Osteocyte (in vitro differentiated cells): ENCODE measurements at places on chromosomes 13 and 19.

DNA sequence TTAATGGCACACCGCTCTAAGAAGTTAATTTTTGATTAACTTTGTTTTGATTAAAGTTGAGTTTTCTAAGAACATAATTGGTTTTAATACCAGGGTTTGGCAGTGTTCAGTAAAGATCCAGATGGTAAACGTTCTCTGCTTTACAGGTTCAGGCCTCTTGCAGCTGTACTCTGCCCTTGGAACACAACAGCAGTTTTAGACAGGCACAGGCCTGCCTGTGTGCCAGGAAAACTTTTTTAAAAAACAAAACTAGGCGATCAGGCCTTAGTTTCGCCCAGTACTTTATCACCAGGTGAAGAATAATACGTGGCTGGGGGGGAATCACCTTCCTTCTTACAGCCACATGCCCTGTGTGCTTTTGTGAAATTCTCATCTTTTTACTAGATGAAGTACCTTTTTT lies 38.0 kb upstream of the TEX29 start:
- no peak overlapping the region for H3K4me3 ChIP-seq
- peaks cover 54% of the 10 kb centered on the region for H3K36me3 ChIP-seq
- H3K27me3 ChIP-seq, result no peaks in the 10 kb centered on the region
- no peak for DNase-seq

GRCh38 chr19:28615966-28616365 lies 597.0 kb downstream of the UQCRFS1 start:
- H3K36me3 ChIP-seq, result no peaks in the 10 kb centered on the region
- no peaks in the 10 kb centered on the region for H3K27me3 ChIP-seq
- no peak for DNase-seq
- H3K4me1 ChIP-seq, result no peaks in the 10 kb centered on the region
- H3K27ac ChIP-seq, result no peak overlapping the region
- H3K4me3 ChIP-seq, result no peak overlapping the region

DNA sequence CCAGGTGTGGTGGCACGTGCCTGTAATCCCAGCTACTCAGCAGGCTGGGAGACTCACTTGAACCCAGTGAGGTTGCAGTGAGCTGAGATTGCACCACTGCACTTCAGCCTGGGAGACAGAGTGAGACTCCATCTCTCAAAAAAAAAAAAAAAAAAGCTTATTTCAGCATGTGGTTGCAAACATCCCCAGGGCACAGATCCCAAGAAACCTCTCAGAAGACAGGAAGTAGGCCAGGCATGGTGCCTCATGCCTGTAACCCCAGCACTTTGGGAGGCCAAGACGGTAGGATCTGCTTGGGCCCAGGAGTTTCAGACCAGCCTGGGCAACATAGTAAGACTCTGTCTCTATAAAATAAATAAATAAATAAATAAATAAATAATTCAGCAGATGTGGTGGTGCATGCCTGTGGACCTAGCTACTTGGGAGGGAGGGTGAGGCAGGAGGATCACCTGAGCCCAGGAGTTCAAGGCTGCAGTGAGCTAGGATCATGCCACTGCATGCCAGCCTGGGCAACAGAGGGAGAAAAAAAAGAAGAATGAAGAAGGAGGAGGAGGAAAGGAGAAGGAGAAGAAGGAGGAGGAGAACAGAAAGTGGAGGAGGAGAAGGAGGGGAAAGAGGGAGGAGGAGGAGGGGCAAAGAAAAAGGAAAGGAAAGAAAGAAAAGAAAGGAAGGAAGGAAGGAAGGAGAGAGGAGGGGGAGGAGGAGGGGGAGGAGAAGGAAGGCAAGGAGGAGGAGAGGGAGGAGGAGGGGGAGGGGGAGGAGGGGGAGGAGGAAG lies 4.3 kb upstream of the LRRC8E start:
- H3K27me3 ChIP-seq, result no peaks in the 10 kb centered on the region
- H3K27ac ChIP-seq, result no peak overlapping the region
- no peak for DNase-seq
- peaks cover 8% of the 10 kb centered on the region for H3K4me1 ChIP-seq
- no peaks in the 10 kb centered on the region for H3K36me3 ChIP-seq

- DNase-seq, result no peak
- no peak overlapping the region for H3K4me3 ChIP-seq
- no peaks in the 10 kb centered on the region for H3K27me3 ChIP-seq
- H3K27ac ChIP-seq, result no peak overlapping the region
- H3K36me3 ChIP-seq, result peaks cover 34% of the 10 kb centered on the region
These were observed 9.3 kb upstream of the SCN1B start for GRCh38 chr19:35021016-35021415.

GRCh38 chr13:32735859-32736258 lies 149.6 kb downstream of the PDS5B start:
- H3K27me3 ChIP-seq, result no peaks in the 10 kb centered on the region
- H3K4me1 ChIP-seq, result peaks cover 53% of the 10 kb centered on the region
- peaks cover 20% of the 10 kb centered on the region for H3K36me3 ChIP-seq
- H3K27ac ChIP-seq, result peak overlapping the region; percentile 79

GRCh38 chr13:108595436-108596274 lies 33.8 kb upstream of the MYO16 start:
- H3K27me3 ChIP-seq, result peaks cover 43% of the 10 kb centered on the region
- DNase-seq, result no peak
- H3K27ac ChIP-seq, result no peak overlapping the region
- no peak overlapping the region for H3K4me3 ChIP-seq

GRCh38 chr19:45789035-45789786 lies 3.4 kb downstream of the DMWD start:
- H3K4me3 ChIP-seq, result no peak overlapping the region
- no peaks in the 10 kb centered on the region for H3K27me3 ChIP-seq
- peaks cover 25% of the 10 kb centered on the region for H3K4me1 ChIP-seq
- no peak for DNase-seq
- H3K27ac ChIP-seq, result no peak overlapping the region
- peaks cover 22% of the 10 kb centered on the region for H3K36me3 ChIP-seq

- H3K4me3 ChIP-seq, result no peak overlapping the region
- peaks cover 62% of the 10 kb centered on the region for H3K27me3 ChIP-seq
- DNase-seq, result no peak
- peaks cover 1% of the 10 kb centered on the region for H3K4me1 ChIP-seq
- H3K36me3 ChIP-seq, result no peaks in the 10 kb centered on the region
These were observed 45.2 kb downstream of the SOX21 start for GRCh38 chr13:94667190-94667589.

DNA sequence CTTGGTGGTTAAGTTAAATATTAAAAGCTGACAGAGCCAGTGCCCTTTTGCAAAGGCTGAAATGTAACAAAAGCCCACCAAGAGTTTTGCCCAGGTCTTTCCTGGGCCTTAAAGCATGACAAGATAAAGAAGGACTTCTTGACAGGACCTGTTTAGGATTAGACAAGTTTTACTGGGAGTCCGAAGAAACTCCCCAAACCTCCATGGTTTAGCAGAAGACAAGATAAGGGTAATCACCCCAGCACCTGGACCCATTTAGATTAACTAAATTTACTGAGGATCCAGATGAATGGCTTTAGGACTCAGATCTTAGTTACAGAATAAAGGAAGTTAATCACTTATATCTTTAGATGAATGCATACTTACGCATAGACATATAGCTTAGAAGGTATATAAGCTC lies 14.8 kb upstream of the UFM1 start:
- no peak for DNase-seq
- no peak overlapping the region for H3K4me3 ChIP-seq
- H3K27me3 ChIP-seq, result no peaks in the 10 kb centered on the region
- H3K36me3 ChIP-seq, result no peaks in the 10 kb centered on the region

DNA sequence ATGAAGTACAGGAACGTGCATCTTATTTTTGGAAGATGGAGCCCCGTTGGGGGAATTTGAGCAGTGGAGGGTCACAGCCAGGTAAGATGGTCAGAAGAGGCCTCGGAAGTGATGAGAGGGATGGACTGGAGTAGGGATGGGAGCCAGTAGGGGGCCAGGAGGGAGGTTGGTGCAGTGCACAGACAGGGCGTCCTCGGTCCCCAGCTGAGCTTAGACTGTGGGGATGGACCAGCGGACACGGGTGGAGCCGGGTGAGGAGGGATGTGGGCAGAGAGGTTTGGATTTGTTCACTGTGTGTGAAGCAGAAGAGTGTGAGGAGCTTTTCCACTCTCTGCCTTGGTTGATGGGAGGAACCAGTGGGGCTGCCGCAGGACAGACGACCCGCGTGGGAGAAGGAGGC lies 10.6 kb downstream of the RPS9 start:
- no peak overlapping the region for H3K4me3 ChIP-seq
- no peak for DNase-seq
- peaks cover 16% of the 10 kb centered on the region for H3K36me3 ChIP-seq
- peaks cover 41% of the 10 kb centered on the region for H3K4me1 ChIP-seq
- H3K27ac ChIP-seq, result peak overlapping the region; percentile 70

GRCh38 chr13:110592665-110593064 lies 22.7 kb upstream of the NAXD start:
- no peak for DNase-seq
- H3K4me3 ChIP-seq, result no peak overlapping the region
- H3K36me3 ChIP-seq, result no peaks in the 10 kb centered on the region

DNA sequence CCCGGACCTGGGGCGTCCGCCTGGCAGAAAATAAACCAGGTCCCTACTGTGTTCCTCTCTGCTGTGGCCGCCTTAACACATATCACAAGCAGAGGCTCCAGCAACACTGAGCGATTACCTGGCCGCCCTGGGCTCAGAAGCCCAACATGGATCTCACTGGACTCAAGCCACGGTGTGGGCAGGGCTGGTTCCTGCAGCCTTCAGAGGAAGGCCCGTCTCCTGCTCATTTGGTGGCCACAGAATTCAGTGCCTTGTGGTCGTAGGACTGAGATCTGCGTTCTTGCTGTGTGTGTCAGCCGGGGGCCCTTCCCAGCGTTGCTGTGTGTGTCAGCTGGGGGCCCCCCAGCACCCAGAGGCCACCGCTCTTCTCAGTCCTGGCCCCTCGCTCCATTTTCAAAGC lies 30.2 kb downstream of the C2CD4C start:
- H3K4me1 ChIP-seq, result peaks cover 2% of the 10 kb centered on the region
- DNase-seq, result no peak
- H3K27ac ChIP-seq, result no peak overlapping the region

DNA sequence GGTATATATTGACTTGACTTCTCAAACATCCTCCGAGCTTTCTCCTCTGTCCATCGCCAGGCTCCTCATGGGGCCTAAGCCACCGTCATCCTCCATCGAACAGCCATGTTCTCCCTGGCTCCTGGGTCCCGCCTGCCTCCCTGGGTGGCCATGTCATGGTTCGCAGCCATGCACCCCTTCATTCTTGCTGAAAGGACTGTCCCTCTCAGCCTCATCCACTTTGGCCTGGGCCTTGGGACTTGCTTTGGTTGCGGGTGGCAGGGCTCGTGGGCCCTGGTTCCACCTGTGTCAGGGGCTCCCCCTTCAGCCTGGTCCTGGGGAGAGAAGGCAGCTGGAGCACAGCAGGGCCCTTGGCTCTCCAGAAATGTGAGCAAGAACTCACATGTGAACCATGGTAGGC lies 183.8 kb downstream of the KATNAL1 start:
- H3K4me1 ChIP-seq, result peaks cover 50% of the 10 kb centered on the region
- no peak overlapping the region for H3K4me3 ChIP-seq
- no peak overlapping the region for H3K27ac ChIP-seq
- H3K36me3 ChIP-seq, result no peaks in the 10 kb centered on the region
- H3K27me3 ChIP-seq, result no peaks in the 10 kb centered on the region
- DNase-seq, result no peak

DNA sequence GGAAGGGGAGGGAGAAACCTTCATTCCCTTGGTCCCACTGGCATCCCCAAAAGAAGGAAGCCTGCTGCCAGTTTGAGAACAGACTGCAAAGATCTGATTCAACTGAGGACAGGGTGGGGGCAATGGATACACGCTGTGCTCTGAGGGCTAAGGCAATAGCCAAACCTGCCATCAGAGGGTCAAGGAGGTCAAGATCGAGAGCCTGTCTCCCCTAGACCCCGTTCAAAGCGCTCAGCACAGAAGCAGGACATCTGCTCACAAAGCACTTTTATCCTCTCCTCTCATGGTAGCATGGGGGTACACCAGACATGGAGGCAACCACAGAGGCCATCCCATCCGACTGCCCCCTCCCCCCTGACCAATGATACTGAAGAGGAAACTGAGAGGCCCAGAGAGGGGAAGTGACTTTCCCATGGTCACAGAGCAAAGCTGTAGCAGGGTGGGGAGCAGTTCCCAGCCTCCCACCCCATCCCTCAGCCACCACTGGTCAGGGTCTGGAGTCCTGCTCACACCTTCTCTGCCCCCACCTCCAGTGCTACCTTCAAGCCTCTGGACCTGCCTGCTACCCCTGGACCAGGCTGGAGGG lies 11.1 kb downstream of the POU2F2 start:
- H3K27me3 ChIP-seq, result no peaks in the 10 kb centered on the region
- peak overlapping the region; percentile 18 for H3K27ac ChIP-seq
- DNase-seq, result no peak
- H3K4me3 ChIP-seq, result no peak overlapping the region
- no peaks in the 10 kb centered on the region for H3K36me3 ChIP-seq

GRCh38 chr13:45516757-45517156 lies 52.0 kb downstream of the COG3 start:
- H3K27me3 ChIP-seq, result no peaks in the 10 kb centered on the region
- no peak overlapping the region for H3K4me3 ChIP-seq

DNA sequence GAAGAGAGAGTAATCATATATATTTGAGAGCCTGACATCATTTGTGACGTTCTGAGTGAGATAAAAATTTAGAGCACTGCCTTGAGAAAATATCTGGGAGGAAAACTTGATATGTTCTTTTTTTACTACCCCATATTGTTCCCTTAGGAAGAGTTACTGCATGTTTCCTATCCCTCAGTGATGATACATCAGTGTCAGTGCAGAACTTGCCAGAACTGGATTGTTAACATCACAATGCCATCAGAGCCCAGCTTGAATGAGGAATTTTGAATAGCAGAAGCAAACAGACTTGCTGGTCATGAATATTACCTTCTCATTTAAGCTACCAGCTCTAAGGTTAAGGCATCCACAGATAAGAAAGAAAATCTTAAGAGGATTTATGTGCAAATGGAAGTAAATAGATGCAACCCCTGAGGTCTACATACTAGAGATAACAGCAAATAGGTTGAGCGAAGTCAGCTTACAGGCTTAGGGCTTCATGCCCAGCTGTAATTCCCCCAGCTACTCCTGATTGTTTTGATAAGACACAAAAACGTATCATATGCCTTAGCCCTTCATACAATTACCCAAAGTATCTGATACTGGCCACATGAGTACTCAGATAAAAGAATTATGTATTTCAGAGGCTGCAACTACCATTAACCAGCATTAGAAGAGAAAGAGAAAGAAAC lies 313.7 kb upstream of the ATXN8OS start:
- H3K36me3 ChIP-seq, result no peaks in the 10 kb centered on the region
- DNase-seq, result no peak
- H3K27ac ChIP-seq, result no peak overlapping the region
- H3K4me1 ChIP-seq, result no peaks in the 10 kb centered on the region
- no peak overlapping the region for H3K4me3 ChIP-seq
